ENCODE measurements at places on chromosomes 2 and 18.

GRCh38 chr2:102661846-102662245 lies 42.5 kb downstream of the SLC9A2 start:
- H3K27me3 ChIP-seq: peaks cover 8% of the 10 kb centered on the region
- no peaks in the 10 kb centered on the region for H3K36me3 ChIP-seq
- no peak overlapping the region for H3K4me3 ChIP-seq
- H3K27ac ChIP-seq: peak overlapping the region; percentile 5

DNA sequence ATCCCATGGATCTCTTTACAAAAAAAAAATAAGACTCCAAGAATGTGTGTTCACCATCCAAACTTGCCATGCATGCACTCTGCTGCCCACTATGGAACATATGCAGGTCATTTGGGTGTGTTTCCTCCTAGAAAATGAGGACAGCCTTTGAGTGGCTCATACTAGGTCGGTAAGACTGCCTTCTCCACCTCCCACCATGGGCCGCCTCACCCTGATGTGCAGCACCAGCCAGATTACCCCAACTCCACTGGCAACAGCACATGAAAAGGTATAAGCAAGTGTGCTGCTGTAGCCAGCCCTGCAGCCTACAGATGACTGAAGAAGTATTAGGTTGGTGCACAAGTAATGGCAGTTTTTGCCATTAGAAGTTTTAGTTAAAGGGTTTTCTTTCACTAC lies 214.2 kb downstream of the ATAD2B start:
- no peak overlapping the region for H3K27ac ChIP-seq
- no peaks in the 10 kb centered on the region for H3K36me3 ChIP-seq
- no peaks in the 10 kb centered on the region for H3K27me3 ChIP-seq
- H3K4me3 ChIP-seq: no peak overlapping the region

- H3K36me3 ChIP-seq: no peaks in the 10 kb centered on the region
- no peak overlapping the region for H3K4me3 ChIP-seq
- no peak overlapping the region for H3K27ac ChIP-seq
- DNase-seq: no peak
Observed at GRCh38 chr2:155546721-155547555, 785.6 kb downstream of the NR4A2 start.

DNA sequence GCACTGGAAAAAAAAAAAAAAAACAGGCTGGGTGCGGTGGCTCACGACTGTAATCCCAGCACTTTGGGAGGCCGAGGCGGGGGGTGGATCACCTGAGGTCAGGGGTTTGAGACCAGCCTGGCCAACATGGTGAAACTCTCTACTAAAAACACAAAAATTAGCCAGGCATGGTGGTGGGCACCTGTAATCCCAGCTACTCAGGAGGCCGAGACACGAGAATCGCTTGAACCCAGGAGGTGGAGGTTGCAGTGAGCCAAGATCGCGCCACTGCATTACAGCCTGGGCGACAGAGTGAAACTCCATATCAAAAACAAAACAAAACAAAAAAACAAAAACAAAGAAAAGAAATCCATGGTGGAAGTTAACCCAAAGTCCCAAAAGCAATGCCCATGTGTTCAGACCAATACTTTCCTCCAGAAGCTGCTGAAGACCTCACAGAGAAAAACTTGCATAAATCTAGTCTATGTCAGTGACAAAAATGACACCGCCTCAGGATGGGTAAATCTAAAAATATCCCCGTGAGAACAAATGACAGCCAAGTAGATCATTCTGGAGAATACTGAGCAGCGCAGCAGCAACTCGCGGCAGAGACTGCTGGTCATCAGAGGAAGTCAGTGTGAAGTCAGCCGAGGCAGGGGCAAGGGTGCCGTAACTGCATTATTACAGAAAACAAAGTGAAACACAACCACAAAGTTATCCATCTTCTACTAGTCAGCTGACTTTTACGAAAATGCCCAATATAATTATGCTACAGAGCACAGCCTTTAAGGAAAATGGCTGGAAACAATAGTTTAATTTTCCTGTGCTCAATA lies 41.0 kb downstream of the LPIN2 start:
- peak; percentile 81 for DNase-seq
- peaks cover 99% of the 10 kb centered on the region for H3K4me1 ChIP-seq
- H3K4me3 ChIP-seq: peak overlapping the region; percentile 92
- no peaks in the 10 kb centered on the region for H3K27me3 ChIP-seq

DNA sequence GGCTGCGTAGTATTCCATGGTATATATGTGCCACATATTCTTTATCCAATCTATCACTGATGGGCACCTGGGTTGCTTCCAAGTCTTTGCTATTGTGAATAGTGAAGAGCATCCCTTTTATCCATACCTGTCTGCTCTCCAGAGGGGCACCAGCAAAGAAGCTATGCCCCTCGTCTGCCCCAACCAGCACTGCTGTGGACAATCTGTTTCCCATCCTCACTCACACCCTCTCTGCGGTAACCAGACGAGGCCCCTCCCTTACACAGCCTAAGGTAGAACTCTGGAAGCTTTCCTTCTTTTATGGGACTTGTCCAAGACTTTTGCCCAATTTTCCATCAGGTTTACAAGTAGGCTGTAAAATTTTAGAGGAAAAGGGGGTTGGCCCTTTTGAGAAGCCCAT lies 24.9 kb downstream of the TTR start:
- no peaks in the 10 kb centered on the region for H3K36me3 ChIP-seq
- no peak for DNase-seq
- H3K4me3 ChIP-seq: no peak overlapping the region
- peaks cover 16% of the 10 kb centered on the region for H3K27me3 ChIP-seq
- H3K4me1 ChIP-seq: no peaks in the 10 kb centered on the region
- H3K27ac ChIP-seq: no peak overlapping the region

- H3K4me3 ChIP-seq: no peak overlapping the region
- no peaks in the 10 kb centered on the region for H3K4me1 ChIP-seq
- no peak for DNase-seq
Observed at GRCh38 chr2:3079959-3080948, 297.4 kb downstream of the EIPR1 start.

- no peaks in the 10 kb centered on the region for H3K4me1 ChIP-seq
- no peak overlapping the region for H3K27ac ChIP-seq
- H3K4me3 ChIP-seq: no peak overlapping the region
- H3K36me3 ChIP-seq: peaks cover 4% of the 10 kb centered on the region
- no peaks in the 10 kb centered on the region for H3K27me3 ChIP-seq
- no peak for DNase-seq
Observed at GRCh38 chr2:51976623-51977022, 944.7 kb upstream of the NRXN1 start.

DNA sequence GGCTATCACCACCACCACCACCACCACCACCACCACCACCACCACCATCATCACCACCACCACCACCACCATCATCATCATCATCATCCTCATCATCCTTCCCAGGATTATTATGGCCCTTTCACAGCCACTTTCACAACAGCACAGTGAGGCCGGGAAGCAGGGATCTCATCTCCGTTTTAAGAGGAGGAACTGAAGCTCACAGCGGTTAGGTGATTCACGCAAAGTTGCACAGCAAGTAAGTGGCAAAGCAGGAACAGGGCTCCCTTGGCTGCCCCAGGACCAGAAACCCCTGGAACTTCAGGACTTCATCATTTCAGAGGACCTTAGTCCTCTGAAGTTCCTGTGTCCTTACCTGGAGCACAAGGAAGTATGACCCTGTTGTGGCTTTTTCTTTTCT lies 26.8 kb downstream of the MRPL35 start:
- no peaks in the 10 kb centered on the region for H3K36me3 ChIP-seq
- DNase-seq: no peak
- no peaks in the 10 kb centered on the region for H3K27me3 ChIP-seq
- H3K27ac ChIP-seq: no peak overlapping the region

DNA sequence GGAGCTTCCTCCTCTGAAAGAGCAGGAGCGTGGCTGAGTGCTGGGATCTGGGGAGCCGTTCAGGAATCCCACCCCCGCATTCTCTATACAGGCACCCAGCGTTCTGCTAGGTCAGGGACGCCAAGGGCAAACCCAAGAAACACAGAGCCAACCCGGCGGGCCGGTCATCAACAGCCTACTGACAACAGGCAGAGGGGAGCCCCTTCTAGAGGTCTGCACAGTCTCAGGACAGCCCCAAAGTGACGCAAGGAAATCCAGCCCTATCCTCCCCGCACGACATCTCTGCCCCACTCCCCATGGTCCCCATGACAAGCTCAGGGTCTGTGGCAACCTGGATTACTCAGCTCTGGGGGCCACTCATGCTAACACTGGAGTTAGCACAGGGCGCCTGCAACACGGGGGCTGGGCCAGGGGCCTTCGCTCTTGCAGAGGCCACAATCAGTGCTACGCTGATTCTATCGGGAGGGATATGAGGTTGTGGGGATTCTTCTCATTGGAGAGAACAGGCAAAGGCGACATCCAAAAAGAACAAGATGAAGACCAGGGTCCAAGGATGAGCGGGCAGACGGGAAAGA lies 81.6 kb downstream of the PXDN start:
- no peak overlapping the region for H3K4me3 ChIP-seq
- no peaks in the 10 kb centered on the region for H3K4me1 ChIP-seq
- H3K27ac ChIP-seq: no peak overlapping the region
- H3K36me3 ChIP-seq: no peaks in the 10 kb centered on the region
- DNase-seq: no peak

- DNase-seq: peak; percentile 4
- peaks cover 42% of the 10 kb centered on the region for H3K4me1 ChIP-seq
- H3K27ac ChIP-seq: peak overlapping the region; percentile 94
- H3K4me3 ChIP-seq: peak overlapping the region; percentile 27
Observed at GRCh38 chr2:101272045-101272784, 19.5 kb downstream of the CNOT11 start.

DNA sequence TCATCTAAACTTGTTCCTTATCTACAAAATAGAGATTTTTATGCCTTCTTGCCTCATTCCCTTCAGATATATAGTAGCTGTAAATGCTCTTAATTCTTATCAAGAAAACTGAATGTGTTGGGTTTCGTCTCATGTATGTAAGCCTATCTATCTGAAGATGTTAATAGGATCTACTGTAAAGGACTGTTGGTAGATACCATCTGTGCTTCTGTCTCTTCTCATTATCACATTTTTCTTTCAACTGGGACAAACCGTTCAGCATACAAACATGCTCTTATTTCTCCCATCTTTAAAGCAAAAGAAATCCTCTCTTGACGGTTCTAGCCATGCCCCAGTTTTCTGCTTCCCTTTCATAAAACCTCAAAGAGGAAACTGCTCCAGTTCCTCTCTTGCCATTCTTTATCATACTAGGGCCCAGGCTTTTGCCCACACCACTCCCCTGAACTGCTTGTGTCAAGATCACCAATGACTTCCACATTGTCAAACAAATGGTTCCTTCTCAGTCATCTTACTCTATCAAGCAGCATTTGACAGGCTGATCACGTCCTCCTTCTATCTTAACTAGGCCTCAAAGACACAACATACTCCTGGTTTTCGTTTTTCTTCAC lies 88.7 kb downstream of the ARHGEF33 start:
- H3K27me3 ChIP-seq: no peaks in the 10 kb centered on the region
- no peak overlapping the region for H3K27ac ChIP-seq

DNA sequence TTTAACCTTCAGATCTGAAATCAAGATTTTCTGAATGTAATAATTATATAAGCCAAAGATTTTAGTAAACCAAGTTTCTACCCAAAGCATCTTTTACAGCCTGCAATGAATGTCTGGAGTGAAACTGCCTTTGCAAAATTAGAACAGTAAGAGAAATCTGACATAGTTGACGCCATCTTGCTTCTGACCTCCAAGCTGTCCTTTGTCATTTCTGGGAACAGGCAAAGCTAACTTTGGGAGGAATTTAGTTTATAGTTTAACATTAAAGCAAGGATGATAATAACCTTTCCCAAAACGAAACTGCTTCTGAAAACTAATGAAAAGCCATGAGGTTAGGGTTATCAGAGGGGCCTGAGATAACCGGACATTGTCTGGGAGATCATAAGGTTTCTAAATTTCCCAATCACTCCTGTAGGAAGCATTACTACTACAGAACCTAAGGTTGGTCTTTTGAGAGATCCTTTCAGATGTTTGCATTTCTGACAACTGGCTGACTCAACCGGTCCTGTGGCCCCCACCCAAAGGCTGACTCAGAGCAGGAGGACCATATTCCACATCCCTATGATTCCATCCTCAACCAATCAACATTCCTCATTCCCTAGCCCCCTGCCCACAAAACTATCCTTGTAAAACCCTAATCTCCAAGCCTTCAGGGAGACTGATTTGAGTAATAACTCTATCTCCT lies 124.5 kb downstream of the TMEM131 start:
- peaks cover 30% of the 10 kb centered on the region for H3K4me1 ChIP-seq
- no peak for DNase-seq
- no peaks in the 10 kb centered on the region for H3K27me3 ChIP-seq
- H3K36me3 ChIP-seq: peaks cover 9% of the 10 kb centered on the region
- peak overlapping the region; percentile 70 for H3K4me3 ChIP-seq

- H3K4me3 ChIP-seq: peak overlapping the region; percentile 11
- H3K27ac ChIP-seq: no peak overlapping the region
- DNase-seq: no peak
- H3K36me3 ChIP-seq: no peaks in the 10 kb centered on the region
- H3K4me1 ChIP-seq: peaks cover 8% of the 10 kb centered on the region
Observed at GRCh38 chr2:112031473-112032223, 23.4 kb upstream of the TMEM87B start.

GRCh38 chr2:58701688-58702301 lies 460.7 kb upstream of the FANCL start:
- H3K4me1 ChIP-seq: no peaks in the 10 kb centered on the region
- no peaks in the 10 kb centered on the region for H3K36me3 ChIP-seq
- peaks cover 7% of the 10 kb centered on the region for H3K27me3 ChIP-seq
- no peak overlapping the region for H3K27ac ChIP-seq
- H3K4me3 ChIP-seq: no peak overlapping the region

GRCh38 chr2:16093639-16094529 lies 153.5 kb downstream of the MYCN start:
- no peak overlapping the region for H3K27ac ChIP-seq
- no peak for DNase-seq
- no peaks in the 10 kb centered on the region for H3K36me3 ChIP-seq
- no peak overlapping the region for H3K4me3 ChIP-seq

- no peak for DNase-seq
- H3K4me1 ChIP-seq: no peaks in the 10 kb centered on the region
- H3K27me3 ChIP-seq: no peaks in the 10 kb centered on the region
- no peaks in the 10 kb centered on the region for H3K36me3 ChIP-seq
- no peak overlapping the region for H3K27ac ChIP-seq
Observed at GRCh38 chr18:6284761-6285160, 129.9 kb downstream of the L3MBTL4 start.

DNA sequence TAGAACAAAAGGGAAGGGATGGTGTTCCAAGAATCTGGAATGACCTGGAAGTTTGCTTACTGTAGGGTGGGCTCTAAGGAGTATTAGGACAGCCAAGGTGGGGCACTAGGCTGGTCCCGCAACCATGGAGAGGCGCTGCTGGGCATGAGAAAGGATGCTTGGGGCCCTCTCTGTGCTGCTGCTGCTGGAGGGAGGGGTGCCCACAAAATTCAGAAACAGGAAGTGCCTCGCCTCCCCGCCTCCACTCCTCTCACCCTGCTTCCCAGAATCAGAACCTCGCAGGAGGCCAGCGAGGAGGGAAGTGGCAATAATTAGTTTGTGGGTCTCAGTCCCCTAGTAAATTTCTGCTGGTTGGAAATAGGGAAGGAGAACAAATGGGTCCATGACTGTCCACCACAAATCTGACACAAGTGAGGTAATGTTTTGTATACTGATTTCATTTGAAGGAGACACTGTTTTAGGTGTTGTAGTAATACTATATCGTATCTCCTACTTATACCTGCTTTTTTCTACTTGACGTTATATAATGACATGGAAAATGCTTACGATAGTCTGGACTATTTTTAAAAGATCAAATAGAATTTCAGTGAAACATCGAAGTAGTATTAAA lies 7.9 kb upstream of the PDCL3 start:
- H3K4me1 ChIP-seq: peaks cover 22% of the 10 kb centered on the region
- H3K36me3 ChIP-seq: no peaks in the 10 kb centered on the region
- peak overlapping the region; percentile 67 for H3K27ac ChIP-seq
- peak overlapping the region; percentile 87 for H3K4me3 ChIP-seq
- peak; percentile 41 for DNase-seq
- H3K27me3 ChIP-seq: no peaks in the 10 kb centered on the region

Measured in activated T-cell treated with anti-CD3 and anti-CD28 coated beads, Interleukin-2, amount 50 U/mL, for 72 hours (primary cell).